ENCODE measurements at places on chromosomes 1 and 21.
A peak's percentile ranks its signal among the peaks of the same experiment; 100 is the strongest.

GRCh38 chr1:8892026-8892425, 13.5 kb upstream of the ENO1 start:
- no peak for DNase-seq

DNA sequence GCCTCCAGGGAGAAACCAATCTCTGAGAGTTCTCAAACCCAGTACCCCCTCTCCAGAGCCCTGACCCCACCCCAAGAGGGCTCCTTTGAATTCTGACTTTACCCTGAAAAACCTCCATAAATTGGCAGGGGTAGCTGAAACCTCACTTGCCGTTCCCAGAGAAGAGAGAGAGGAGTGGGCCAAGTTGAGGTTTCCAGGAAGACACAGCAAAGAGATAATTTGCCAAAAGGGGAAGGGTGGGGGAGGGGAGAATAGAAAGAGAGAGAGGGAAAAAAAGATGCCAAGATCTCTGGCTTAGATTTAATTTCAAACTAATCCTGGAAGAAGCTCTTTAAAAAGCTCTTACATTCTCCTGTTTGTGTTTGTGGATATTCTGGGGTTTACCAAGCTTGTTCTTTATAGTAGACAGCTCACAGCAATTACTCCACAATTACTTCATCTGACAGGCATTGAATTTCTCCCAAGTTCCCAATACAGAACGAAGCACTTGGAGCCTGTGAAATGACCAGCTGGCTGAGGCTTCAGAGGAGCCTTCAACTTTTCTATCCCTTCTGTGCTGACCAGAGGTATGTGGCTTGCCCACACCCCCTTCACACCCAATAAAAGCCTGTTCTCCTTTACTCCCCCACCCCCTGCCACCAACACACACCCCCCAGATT, 1.1 kb upstream of the GRHL3 start:
- peak; percentile 83 for DNase-seq

DNA sequence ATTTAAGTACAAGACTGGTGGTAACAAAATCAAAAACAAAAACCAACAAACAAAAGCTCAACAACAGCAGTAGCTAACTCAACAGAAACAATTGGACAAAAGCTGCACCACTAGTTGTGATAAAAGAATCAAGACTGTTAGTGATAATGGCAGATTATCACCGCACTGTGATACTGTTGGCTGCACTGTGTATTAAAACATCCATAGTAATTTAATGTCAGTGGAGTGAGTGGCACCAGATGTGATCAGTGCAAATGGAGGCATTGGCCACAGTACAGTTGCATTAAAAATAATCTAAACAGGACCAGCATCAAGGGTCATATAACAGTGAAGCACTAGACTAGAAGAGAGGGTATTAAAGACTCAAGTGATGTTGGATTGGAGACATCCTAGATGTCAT, 1341.3 kb downstream of the MRPL39 start:
- no peak for DNase-seq

DNA sequence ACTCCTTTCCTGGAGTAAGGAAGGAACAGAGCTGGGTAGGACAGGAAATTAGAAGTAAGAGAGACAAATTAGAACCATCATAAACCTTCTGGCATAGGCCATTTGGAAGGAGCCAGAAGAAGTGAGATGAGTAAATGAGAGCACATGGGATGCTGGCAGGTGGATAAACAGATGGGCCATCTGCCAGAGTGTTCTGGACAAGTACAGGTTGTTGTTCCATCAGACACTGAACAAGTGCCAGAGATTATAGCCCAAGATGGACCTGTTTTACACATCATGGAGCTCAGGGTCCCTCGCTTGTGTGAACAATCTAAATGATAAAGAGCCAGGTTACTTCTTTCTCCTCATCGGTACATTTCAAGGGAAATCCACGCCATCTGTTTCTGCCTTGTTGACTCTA, 200.3 kb downstream of the HHIPL2 start:
- DNase-seq = no peak

DNA sequence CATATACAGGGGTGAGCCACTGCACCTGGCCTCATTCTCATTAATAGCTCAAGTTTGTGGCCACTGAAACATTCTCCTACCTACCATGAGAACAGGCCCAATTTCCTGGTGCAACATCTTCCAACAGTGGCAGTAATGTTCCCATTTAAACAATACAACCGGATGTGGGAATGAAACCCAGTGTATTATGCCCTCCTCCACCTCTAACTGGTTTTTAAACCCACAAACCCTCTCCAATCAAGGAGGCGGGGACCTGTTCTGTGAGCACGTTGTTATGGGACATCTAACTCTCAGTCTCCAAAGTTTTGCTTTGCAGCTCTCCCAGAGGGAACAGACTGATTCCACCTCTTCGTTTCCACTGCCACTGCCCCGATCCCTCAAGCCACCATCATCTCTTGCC, 2.6 kb downstream of the CTNNBIP1 start:
- DNase-seq = no peak

GRCh38 chr1:199167460-199167859, 528.6 kb downstream of the PTPRC start:
- no peak for DNase-seq

DNA sequence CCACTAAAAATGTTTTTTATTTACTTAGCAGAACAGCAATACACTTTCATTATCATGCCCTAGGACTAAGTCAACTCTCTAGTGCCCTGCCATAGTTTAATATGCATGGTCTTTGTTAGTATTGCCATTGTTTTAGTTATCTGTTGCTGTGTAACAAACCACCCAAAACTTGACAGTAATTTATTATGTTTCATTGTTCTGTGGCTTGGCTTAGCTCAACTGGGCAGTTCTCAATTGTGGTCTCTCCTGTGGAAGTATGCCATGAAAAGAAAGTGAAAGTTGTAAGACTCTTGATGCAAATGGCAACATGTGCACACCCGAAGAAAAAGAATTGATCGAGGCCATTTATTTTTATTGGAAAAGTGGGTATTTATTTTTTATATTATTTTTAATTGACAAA, 206.3 kb upstream of the KCTD3 start:
- no peak for DNase-seq
